Stimulated activated CD4-positive, alpha-beta T cell treated with anti-CD3 and anti-CD28 coated beads, Interleukin-1b, Interleukin-23, amount 100 ng/mL, for 48 hours (primary cell): ENCODE measurements at places on chromosomes 13 and 19.

DNA sequence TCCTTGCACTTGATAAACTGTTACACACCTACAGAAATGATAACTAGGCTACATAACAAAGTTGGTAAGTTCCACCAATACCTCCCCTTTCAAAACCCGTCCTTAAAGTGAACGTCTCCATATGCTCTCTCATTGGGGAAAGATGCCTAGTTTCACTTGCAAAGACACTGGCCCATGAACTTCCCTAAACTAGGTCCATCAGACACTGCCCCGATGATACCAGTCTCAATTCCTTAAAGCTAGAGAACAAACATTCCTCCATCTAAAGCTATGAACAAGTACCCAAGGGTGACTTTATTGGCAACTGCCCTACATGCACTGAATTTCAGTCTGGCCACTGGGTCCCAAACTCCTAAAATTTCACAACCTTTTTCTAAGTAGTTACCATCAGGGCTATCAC, 39.9 kb downstream of the FOXO1 start:
- no peak for DNase-seq

DNA sequence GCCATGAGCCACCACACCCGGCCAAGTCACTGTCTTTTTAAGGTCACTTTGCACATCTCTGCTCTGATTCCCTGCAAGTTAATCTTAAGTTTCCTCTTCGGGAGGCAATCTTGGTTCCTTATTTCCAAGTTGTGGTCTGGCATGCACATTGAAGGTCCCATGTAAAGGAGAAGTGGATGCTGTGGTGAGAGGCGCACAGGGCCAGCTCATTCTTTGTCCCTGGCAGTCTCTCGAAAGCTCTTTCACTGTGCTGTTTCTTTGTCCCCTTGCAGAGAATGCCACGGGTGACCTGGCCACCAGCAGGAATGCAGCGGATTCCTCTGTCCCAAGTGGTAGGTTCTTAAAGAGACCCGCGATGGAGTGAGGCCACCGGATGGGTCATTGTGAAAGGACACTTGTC, 16.4 kb upstream of the C19orf33 start:
- DNase-seq: no peak

GRCh38 chr13:50106559-50106958, 91.3 kb downstream of the KCNRG start:
- DNase-seq: no peak

DNA sequence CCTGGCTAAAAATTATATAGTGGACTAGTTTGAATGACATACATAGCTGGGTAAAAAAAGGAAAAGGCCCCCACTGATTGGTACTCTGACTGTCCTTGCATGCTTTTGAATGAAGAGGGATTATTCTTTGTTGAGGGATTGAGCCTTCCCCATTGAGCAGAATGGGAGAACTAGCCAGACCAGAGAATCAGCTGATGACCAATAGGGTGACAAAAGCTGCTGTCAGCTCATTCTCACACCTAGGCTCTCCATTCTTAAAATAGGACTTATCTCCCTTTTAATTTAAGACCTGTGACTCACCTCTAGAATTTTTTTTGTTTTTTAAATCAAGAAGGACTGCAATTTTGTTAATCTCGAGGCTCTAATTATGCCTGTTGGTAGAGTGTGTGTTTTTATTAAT, 79.3 kb downstream of the CRYL1 start:
- no peak for DNase-seq

- no peak for DNase-seq
Observed at GRCh38 chr19:18992696-18993095, 40.6 kb downstream of the SUGP2 start.

DNA sequence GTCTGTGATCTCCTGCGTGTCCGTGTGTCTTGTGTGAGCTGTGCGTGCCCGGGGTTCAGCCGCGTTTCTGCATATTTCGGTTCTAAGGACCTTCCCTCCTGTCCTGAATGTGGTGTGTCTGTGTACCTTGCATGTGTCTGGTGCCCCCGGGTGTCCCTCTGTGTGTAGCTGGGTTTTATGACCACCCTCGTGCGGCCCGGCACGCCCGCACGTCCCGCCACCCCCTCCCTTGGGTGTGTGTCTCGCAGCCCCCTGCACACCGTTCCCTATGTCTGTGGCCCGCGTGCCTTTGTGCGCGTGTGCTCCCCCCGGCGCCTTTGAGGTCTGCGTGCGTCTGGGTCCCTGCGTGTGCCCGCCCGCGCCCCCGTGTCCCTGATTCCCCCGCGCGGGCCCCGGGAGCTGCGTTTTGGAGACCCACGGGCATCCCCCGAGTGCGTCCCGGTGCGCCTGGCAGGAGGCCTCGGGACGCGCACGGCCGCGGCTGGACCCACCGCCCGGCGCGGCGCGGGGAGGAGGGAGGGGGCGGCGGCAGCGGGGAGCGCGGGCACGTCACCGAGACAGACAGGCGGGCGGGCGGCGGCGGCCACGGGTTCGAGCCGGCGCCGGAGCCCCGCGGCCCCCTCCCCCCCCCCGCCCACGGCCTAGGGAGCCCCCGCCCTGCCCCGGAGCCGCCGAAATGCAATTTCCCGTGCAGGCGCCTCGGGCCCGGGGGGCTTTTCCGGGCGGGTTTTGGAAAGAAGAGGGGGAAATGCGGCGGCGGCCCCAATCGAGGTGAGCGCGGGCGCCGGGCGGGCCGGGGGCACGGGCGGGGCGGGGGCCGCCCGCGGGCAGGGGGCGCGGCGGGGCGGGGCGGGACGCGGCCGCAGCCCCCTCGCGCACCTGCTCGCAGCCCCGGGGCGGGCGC, 12.0 kb upstream of the NANOS3 start:
- no peak for DNase-seq

DNA sequence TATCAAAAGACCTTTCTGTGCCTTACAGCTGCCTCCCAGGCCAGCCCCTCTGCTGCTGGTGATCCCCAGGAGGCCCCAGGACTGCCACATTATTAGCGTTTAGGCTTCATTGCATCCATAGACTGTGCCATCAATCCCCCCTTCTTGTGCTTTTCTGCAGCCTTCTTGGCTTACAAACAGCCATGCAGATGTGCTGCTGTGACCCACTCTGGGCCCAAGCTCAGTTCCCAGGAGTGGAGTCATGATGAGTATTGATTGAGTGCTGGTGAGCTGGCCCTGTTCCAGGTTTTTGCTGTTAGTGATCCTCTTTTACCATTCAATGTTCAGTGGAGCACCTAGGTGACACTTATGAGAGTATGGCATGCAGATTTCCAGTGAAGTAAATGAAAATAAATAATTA, 59.9 kb upstream of the SLAIN1 start:
- DNase-seq: no peak

DNA sequence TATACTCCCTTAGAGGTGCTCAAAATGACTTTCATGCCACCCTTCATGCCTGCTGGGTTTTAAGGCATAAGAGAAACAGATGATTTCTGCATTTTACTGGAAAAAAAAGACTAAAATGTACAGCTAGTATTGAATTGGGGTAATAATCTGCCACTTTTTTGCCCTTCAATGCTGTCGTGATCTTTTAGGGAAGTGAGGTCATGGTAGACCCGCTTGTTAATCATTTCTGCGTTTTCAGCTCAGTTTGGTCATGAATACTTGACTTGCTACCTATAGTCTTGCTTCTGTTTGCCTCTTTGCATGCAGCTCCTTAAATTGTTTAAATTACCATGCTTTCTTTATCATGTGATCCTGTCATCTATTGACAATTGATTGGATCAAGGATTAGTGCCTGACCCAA, 90.4 kb downstream of the PCCA start:
- no peak for DNase-seq

GRCh38 chr13:109213714-109214113, 572.7 kb downstream of the IRS2 start:
- no peak for DNase-seq

- DNase-seq: no peak
Observed at GRCh38 chr13:46684287-46685001, 112.5 kb downstream of the ESD start.

- no peak for DNase-seq
Observed at GRCh38 chr19:53182202-53182601, 11.0 kb downstream of the ZNF665 start.

DNA sequence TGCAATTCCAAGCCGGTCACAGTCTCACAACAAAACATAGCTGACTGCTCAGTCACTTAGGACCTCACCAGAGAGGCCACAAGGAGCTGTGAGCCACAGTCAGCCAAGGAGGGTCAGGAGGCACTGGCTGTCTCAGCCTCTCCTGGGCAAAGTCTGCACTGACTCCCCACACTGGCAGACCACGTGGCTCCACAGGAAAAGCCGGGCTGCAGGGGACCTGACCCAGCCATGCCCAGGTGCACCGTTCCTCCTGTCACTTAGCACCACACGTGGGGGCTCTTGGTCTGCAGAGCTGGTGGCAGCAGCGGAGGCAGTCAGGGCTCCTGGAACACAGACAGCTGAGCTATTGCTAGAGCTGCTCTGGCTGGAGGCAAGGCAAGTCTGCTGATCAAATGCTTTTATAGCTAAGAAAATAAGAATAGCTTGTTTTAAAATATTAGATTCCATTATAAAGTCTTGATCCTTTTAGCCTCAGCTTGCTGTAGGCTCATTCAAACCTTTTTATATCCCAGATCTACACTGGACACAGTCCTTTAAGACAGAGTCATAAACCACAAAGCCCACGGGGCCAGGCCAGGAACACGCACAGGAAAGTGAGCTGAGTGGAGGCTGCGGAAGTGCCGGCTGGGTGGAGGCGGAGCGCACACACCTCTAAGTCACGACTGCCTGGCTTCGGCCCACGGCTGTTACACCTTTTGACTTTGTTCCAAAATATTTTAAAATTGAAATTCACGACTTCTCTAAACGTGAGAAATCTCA, 744.1 kb downstream of the UQCRFS1 start:
- peak; percentile 8 for DNase-seq

GRCh38 chr13:88685459-88685858, 1014.3 kb downstream of the SLITRK5 start:
- no peak for DNase-seq

GRCh38 chr13:21034603-21035191, 26.7 kb downstream of the LATS2 start:
- DNase-seq: no peak

GRCh38 chr19:3518255-3518654, 12.1 kb downstream of the FZR1 start:
- DNase-seq: no peak

DNA sequence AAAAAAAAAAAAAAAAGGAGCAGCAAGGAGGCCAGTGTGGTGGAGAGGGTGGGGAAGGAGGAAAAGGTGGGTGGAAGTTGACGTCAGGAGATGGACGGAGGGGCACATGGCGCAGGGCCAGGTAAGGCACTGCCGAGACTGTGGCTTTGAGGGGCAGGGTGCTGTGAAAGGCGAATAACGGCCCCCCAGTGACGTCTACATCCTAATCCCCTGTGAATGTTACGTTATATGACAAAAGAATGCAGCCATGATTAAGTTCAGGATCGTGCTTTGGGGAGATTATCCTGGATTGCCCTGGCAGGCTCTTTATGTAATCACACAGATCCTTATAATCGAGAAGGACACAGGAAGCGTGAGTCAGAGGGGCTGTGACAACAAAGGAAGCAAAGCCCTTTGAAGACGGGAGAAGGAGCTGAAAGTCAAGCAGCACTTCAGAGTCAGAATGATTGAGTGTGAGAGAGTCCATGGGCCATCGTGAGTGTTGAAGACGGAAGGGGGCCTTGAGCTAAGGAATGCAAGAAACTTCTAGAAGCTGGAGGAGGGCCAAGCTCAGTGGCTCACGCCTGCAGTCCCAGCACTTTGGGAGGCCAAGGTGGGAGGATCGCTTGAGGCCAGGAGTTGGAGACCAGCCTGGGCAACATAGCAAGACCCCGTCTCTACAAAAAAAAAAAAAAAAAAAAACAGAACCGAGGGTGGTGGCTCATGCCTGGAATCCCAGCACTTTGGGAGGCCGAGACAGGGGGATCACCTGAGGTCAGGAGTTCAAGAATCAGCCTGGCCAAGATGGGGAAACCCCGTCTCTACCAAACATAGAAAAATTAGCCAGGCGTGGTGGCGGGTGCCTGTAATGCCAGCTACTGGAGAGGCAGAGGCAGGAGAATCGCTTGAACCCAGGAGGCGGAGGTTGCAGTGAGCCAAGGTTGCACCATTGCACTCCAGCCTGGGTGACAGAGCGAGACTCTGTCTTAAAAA, 13.8 kb upstream of the CEACAM16 start:
- peak; percentile 14 for DNase-seq

- no peak for DNase-seq
Observed at GRCh38 chr13:43414111-43414510, 372.7 kb downstream of the ENOX1 start.

DNA sequence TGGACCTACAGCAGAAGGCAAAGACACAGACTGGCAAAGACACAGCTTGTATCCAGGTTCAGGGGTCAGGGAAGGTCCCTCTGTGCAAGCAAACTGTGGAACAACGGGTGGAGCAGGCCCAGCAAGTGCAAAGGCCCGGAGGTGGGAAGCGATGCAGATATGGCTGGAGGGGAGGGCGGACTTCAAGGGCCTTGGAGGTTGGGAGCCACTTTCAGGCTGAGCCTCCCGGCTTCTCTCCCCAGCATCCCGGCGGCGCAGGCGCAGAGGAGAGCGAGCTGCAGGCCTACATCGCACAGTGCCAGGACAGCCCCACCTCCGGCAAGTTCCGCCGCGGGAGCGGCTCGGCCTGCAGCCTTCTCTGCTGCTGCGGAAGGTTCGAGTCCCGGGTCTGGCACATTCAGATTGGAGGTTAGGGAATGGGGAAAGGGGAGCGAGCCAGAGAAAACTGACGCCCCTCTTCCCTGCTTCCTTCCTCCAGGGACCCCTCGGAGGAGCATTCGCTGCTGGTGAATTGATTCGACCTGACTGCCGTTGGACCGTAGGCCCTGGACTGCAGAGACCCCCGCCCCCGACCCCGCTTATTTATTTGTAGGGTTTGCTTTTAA, 2.1 kb upstream of the PNPLA6 start:
- DNase-seq: no peak

DNA sequence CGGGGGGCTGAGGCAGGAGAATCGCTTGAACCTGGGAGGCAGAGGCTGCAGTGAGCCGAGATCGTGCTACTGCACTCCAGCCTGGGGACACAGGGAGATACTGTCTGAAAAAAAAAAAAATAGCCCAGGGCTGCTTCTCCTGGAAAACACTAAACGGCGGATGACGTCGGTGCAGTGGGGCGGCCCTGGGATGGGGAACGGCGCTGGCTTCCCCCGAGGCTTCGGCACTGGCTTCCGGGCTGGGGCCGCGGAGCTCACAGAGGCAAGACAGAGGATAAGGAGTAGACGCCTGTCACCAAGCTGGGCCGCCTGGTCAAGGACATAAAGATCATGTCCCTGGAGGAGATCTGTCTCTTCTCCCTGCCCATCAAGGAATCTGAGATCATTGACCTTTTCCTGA, 5.0 kb downstream of the PRSS57 start:
- no peak for DNase-seq

- no peak for DNase-seq
Observed at GRCh38 chr13:114230117-114230516, 4.6 kb upstream of the CDC16 start.

GRCh38 chr19:50489461-50490011, 12.9 kb upstream of the GARIN5A start:
- no peak for DNase-seq
